ENCODE measurements at places on chromosomes 2 and 18.

DNA sequence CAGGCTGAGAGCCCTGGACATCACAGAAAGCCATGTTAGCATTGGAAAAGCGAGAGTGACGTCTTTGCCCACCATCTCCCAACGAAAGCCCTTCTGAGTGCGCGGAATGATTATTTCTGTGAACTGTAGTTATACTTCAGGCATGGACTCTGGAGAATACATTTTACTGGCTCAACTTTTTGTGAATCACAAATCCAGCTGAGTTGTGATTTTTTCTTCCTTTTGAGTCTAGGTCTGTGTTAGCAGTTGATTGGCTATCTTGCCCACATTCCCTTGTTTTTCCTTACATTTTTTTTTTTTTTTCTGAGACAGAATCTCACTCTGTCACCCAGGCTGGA, 183.1 kb downstream of the INO80D start:
- DNase-seq = no peak

GRCh38 chr2:233199870-233200269, 51.6 kb upstream of the ATG16L1 start:
- DNase-seq = no peak

GRCh38 chr2:96693286-96694200, 46.3 kb downstream of the LMAN2L start:
- no peak for DNase-seq

DNA sequence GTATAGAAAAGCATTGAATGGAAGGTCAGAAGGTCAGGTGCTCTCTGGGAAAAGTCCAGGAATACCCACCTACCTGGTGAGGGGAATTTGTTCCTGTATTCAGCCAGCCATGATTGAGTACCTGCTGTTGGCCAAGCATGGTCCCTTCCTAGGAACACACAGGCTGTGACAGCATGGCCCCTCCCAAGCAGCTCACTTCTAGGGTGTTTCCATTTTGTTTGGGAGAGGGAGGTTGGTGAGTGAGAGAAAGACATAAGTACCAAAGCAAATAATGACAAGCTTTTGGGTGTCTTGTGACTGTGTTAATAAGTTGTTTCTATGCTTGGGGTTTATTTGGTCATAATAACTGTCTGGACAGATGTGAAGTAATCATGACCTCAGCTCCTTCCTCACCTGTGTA, 46.3 kb downstream of the CABLES1 start:
- no peak for DNase-seq

DNA sequence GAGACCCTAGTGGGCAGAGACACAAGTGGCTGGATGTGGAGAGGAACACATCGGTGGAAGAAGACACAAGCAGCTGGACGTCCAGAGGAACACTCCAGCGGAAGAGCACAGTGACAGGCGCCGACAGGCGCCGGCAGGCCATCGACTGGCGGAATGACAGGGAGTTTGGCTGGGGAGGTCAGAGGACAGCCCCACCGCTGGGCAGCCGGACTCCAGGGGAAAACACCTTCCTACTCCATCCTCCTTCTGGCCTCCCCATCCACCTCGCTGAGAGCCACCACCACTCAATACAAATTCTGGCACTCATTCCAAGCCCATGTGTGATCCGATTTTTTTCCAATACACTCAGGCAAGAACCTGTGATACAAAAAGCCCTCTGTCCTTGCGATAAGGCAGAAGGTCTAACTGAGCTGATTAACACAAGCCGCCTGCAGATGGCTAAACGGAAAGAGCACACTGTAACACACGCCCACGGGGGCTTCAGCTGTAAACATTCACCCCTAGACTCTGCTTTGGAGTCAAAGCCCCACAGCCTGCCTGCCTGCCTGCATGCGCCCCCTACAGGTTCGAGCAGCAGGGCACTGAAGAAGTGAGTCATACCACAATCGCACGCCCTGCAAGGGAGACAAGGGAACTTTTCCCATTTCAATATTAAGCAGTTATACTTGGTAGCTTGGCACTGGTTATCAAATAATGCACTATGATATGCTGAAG, 50.2 kb upstream of the LRP1B start:
- no peak for DNase-seq

GRCh38 chr2:140257692-140258300, 1477.6 kb upstream of the NXPH2 start:
- no peak for DNase-seq

- no peak for DNase-seq
Measured at GRCh38 chr2:169114056-169114455, 44.7 kb downstream of the DHRS9 start.

DNA sequence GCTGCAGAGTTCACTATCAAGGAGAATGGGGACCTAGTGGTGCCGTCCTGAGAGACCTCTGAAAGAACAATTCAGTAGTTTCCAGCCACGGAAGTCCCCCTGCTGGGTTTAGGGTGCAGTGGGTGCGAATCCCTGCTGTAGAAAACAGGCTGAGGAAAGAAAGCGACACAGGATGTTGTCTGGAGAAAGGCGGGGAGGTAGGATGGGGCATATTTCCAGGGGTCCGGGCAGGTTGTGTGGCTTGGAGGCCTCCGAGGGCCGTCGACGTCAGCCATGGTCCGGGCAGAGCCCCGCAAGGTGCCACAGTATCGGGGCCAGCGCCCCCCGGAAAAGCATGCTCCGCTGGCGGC, 807 bp upstream of the CREB1 start:
- DNase-seq = peak; percentile 56

DNA sequence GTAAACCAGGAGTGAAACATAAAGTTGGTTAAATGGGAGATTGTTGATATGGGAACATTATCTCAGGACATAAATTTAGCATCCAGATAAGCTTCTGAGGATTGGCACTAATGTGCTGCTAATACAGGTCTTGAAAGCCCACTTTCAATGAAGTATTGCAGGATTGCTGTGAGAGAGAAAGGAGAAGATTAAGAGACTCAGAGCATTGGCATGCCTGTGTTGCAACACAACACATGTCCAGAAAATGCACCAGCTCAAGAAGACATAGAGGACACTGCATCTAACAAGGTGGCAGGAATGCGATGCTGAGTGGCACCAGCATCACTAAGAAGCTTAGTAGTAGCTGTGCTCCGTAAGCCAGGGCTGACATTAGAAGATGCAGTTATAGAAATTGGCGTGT, 728.9 kb downstream of the SUCLG1 start:
- DNase-seq = no peak

GRCh38 chr2:126189527-126189926, 466.4 kb upstream of the GYPC start:
- no peak for DNase-seq

GRCh38 chr2:16709769-16710168, 44.1 kb upstream of the CYRIA start:
- DNase-seq = no peak

DNA sequence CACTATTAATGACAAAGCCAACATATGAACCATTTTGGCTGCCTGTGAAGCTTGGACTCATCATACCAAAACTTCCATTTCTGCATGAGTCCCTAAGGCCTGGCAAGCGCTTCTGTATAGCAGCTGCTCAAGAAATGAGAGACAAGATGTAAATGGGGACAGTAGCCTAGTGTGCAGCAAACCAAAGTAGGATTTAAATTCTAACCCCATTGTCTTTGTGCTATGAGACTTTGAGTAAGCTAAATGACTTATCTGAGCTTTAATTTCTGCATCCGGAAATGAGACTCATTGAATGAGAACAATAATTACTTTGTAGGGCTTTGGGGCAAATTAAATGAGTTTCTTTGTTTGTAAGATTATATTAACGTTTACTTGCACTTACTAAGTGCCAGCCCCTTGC, 536.4 kb upstream of the CDH7 start:
- DNase-seq = no peak

GRCh38 chr2:118808429-118808809, 39.0 kb downstream of the EN1 start:
- DNase-seq = no peak

- DNase-seq = no peak
Measured at GRCh38 chr2:149645391-149645790, 57.8 kb upstream of the MMADHC start.

GRCh38 chr2:12325806-12326205, 390.9 kb upstream of the TRIB2 start:
- no peak for DNase-seq

DNA sequence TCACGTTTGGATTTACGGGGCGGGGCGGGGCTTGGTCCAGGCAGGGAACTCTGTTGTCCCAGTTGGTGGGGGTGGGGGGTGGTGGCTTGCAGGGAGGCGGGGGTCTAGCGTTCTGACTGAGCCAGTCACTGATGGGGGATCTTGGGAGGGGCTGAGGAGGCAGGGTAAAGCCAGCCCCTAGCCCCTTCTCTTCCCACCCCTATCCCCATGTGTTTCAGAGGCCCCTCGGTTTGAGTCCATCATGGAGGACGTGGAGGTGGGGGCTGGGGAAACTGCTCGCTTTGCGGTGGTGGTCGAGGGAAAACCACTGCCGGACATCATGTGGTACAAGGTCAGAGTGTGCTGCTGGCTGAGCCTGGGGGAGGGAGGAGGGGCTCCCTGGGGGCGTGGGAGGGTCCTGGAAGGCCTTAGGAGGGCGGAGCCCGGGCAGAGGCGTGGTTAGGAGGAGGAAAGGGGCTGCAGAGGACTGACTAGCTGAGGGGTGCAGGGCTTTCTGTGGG, 22.0 kb upstream of the GMPPA start:
- no peak for DNase-seq

GRCh38 chr2:221731432-221732145, 159.5 kb upstream of the EPHA4 start:
- no peak for DNase-seq

GRCh38 chr18:49520661-49521145, 33.7 kb upstream of the C18orf32 start:
- DNase-seq = no peak

DNA sequence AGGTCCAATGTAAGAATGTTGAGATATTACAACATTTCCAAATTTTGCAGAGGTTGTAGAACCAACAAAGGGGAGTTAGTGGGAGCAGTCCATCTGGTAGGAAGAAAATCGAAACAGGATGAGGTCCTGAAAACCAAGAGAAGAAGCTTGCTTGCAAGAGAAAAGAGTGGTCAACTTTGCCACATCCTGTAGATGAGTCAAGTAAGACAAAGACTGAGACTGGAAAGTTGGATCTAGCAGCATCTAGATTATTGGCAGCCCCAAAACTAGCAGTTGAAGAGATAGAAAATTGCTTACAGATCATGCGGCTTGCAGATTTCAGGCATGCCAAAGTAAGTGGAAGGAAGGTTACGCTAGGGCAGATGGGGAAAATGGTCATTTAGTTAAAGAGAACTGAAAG, 378.9 kb downstream of the GRB14 start:
- DNase-seq = no peak

DNA sequence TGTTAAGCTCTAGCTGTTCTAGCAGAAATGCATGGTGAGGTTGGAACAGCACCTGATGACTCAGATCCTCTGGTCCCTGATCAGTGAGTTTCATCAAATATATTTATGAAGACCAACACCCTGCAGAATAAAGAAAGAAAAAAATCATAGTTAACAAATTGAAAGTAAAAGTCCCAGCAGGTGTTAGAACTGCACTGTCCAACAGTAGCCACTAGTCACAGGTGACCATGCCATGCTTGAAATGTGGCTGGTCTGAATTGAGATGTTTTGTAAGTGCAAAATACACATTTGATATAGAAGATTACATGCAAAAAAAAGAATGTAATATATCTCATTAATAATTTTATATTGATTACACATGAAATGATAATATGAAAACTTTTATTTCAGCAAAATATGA, 1010.7 kb upstream of the ZEB2 start:
- no peak for DNase-seq

DNA sequence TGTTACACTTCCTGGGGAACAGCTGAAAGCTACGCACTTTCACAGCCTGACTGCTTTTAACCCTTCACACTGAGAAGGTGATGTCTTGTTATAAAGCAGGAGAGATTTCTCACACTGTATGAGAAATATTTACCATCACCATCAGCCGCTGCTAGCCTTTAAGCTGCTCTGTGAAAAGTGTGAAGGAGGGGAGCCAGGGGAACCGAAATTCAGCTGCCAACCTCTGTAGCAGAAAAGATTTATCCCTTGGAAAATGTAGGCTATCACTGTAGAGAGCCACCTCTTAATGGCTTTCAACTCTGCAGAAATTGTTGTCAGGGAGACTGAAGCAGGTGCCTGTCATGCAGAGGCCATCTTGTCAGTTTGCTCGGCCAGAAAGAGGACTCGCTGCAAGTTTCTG, 145.3 kb downstream of the SP3 start:
- DNase-seq = no peak

- no peak for DNase-seq
Measured at GRCh38 chr2:148903294-148903693, 28.3 kb downstream of the KIF5C start.

GRCh38 chr2:84694088-84694622, 177.9 kb downstream of the DNAH6 start:
- no peak for DNase-seq

DNA sequence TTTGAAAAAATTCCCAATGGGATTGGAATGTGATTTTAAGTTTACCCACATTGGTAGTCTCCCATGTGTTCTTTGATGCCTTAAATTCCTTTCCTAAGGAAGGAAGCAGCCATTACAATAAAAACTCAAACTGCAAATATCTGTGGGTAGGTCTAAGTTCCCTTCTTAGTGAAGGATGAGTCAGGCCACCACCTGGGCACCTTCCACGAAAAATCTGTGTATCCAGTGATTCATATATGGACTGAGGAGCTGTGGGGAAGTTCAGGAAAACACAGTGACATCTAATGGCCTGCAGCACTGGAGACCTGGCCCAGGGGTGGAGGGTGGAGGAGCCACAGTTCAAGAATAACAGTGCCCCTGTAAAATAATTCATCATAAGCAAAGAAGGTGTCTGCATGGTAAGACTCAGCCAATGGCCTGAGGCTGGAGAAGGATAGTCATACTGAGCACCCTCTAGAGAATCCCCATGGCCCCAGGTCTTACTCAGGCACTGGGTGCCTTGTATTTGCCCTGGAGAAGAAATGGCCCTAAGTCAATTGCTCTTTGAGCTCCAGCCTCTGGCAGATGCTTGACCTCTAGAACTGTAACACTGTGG, 248.6 kb downstream of the SP3 start:
- no peak for DNase-seq

GRCh38 chr2:17318013-17318412, 200.2 kb downstream of the RAD51AP2 start:
- no peak for DNase-seq

DNA sequence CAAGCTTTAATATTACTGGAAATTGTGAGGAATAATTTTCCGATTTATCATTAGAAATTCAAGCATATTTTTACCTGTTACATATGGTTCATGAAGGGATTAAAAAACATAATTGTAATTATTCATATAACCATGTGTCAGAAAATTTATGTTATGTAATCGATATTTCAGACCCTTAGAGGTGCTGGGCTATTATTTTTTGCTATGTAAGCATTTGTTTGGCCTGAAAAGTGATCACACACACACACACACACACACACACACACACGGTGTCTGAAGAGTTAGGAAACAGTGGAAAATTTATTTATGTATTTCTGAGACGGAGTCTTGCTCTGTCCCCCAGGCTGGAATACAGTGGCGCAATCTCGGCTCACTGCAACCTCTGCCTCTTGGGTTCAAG, 375.5 kb downstream of the PTH2R start:
- no peak for DNase-seq

DNA sequence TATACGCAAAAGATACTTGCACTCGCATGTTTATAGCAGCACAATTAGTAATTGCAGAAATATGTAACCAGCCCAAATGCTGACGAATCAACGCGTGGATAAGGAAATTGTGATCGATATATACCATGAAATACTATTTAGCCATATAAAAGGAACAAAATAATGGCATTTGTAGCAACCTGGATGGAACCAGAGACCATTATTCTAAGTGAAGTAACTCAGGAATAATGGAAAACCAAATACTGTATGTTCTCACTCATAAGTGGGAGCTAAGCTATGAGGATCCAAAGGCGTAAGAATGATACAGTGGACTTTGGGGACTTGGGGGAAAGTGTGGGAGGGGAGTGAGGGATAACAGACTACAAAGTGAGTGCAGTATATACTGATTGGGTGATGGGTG, 1008.0 kb upstream of the CRIM1 start:
- DNase-seq = no peak

Measured in stimulated activated CD4-positive, alpha-beta T cell treated with anti-CD3 and anti-CD28 coated beads, Interleukin-15, amount 100 ng/mL, for 1 hour (primary cell).